DND-41 (cell line): ENCODE measurements at places on chromosomes 7 and 10.

DNA sequence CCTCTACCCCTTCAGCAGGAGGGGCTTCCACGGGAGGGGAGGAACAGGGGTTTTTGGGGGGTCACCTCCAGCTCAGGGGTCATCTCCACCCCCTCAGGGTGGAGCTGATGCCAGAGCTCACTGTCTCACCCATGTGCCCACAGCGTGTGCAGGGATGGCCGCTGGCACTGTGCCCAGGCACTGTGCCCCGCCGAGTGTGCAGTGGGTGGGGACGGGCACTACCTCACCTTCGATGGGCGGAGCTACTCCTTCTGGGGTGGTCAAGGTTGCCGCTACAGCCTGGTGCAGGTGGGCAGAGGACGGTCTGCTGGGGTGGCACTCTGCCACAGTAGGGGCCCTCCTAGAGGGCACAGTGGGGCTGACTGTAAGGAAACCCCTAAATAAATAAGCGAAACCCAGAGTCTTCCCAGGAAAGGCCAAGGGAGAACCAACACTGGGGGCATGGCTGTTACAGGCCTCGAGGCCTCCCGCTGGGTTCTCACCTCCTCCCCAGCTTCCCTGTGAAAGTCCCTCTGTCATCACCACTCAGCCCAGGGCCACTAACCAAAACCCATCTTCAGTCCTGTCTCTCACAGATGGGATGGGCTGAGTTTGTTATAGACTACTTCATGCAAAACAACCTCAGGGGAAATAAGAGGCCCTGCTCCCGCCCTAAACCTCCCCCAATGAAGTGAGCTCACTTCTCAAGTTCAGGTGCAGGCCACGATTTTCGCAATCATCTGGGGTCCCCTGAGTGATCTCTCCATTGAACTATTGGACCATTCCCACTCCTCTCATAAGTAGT is 7.4 kb upstream of the ZNF467 start:
- DNase-seq = no peak

DNA sequence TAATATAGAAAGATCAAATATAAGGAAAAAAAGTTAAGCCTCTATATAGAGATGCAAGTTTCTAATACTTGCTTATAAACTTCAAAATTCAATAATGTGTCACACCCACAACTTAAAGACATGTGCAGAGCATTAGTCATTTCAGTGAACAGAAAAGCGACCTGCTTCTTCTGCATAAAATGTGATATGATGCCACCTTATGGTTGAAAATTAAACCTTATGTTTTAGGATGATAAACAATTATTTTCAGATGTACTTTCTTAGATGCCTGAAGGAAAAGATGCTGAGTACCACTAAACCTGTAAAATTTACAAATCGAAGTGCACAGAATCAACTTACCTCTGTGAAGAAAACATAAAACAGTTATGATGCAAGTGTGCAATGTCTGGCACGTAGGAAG is 96.0 kb downstream of the MTERF1 start:
- no peak for DNase-seq

- DNase-seq = no peak
Measured at GRCh38 chr10:128713471-128713870, 587.2 kb upstream of the MKI67 start.

GRCh38 chr7:27083646-27084045 is 12.2 kb downstream of the HOXA1 start:
- no peak for DNase-seq

GRCh38 chr7:51024867-51025266 is 242.2 kb upstream of the GRB10 start:
- no peak for DNase-seq
